ENCODE measurements at places on chromosomes 1 and 21.
A peak's percentile ranks its signal among the peaks of the same experiment; 100 is the strongest.

DNA sequence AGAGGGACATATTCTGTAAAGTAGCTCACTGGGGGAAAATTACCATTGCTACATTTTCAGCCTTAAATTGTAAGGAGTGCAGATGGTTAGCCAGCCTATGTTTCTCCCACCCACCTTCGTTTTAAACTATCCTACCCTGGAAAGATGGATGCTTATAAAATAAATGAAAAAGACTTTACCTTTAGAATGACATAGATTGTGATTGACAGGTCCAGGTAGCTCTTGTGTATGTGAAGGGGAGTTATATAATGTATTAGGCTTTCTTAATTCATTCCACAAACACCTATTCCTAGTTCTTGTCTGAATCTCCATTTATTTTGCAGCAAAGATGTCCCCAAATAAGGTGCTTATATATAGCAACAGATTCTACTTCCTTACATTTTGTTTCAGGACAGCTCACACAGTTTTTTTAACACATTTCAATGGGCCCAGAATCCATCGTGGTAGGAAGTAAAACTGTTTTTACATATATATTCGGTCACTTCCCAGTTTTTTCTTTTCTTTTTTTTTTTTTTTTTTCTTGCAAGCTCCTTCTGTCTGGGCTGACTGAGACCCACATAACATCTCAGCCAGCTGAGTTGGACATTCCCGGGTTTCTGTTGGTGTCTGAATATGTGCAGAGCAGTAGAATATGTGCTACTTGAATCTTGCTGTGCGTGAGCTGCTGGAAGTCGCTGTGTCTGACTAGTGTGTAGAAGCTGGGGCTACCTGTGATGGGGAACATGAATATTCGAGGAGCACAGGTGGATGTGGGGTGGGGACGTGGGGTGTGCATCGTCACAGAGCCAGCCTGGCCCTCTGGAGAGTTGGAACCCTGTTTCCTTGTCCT lies 27.8 kb downstream of the UCK2 start:
- no peak for DNase-seq

GRCh38 chr1:176164014-176164678 lies 42.9 kb downstream of the COP1 start:
- no peak for DNase-seq

- no peak for DNase-seq
These were observed 578.4 kb upstream of the NCAM2 start for GRCh38 chr21:20419772-20420171.

- no peak for DNase-seq
These were observed 1.1 kb upstream of the MAP7D1 start for GRCh38 chr1:36154765-36155407.

DNA sequence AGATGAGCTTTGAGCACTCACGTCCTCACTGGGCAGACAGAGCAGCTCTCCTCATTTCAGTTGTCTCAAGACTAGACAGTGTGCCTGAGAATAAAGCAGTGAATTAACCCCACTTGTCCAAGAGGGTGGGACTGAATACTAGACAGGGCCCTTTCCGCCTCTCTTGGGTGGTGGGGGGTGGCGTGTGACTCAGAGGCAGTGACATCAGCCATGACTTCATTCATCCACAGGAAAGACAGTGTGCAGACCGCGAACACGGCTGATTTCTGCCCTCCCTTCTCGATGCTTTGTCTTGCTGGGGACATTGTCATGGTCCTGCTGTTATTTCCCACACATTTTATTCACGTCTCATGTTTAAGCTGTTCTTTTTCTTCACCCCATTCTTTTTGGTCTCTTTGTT lies 64.9 kb downstream of the FGGY start:
- DNase-seq = no peak

GRCh38 chr1:172657586-172657985 lies 1.3 kb upstream of the FASLG start:
- DNase-seq = no peak

- no peak for DNase-seq
These were observed 11.3 kb downstream of the LDLRAD2 start for GRCh38 chr1:21823206-21823979.

- DNase-seq = no peak
These were observed 32.2 kb upstream of the FCRL3 start for GRCh38 chr1:157732755-157733154.

- DNase-seq = no peak
These were observed 91.8 kb downstream of the ADCY10 start for GRCh38 chr1:167821969-167822685.

GRCh38 chr1:178796013-178796412 lies 71.0 kb downstream of the RALGPS2 start:
- no peak for DNase-seq

DNA sequence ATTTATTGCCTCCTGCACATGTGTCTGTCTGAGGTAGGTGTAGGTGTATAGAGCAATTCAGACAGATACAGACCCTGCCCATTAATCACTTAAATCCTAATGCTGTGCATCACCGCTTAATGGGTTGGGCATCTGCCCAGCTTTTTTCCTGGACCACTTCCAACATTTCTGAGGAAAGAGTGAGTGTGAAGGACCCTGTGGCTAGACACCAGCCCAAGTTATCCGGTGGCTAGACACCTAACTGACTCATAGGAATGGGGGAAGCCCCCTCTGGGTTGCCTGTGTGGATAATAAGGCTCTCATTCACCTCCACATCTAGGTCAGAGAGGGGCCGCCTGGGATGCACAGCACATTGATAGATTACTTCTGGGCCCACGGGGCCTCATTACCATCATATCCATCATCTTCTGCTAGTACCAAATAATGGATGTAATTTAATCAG lies 121.1 kb upstream of the RAVER2 start:
- peak; percentile 55 for DNase-seq

DNA sequence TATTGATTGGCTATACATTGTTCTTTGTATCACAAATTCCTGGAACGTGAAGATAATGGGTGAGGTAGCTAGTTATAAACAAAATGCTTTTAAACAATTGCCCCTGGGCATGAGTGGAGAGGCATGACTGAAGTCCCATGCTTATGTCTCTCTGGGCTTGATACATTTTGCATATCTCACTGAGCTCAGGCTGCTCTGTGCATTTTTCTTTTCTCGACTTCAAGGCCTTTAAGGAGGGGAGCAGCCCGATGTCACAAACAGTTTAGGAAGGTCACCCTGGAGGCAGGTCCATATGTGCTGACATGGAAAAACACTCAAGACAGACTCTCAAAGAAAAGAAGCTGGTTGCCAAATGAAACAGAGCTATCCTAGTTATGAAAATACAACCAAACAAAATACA lies 80.1 kb upstream of the PUM1 start:
- DNase-seq = no peak

DNA sequence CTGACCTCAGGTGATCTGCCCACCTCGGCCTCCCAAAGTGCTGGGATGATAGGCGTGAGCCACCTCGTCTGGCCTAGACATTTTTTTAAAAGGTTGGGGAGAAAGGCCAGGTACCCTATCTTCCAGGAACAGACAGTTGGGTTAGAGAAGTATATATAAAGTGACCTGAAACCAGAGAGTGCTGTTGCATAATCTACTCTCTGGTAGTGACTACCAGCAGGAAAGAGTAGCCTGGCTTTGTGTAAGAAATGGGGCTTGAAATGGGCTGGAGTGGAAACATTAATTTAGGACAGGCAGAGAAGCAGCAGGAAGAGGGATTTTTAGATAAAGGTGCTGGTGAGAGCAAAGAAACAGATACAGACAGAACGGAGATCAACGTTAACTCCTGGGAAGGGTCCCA lies 125.8 kb upstream of the HOOK1 start:
- DNase-seq = no peak

DNA sequence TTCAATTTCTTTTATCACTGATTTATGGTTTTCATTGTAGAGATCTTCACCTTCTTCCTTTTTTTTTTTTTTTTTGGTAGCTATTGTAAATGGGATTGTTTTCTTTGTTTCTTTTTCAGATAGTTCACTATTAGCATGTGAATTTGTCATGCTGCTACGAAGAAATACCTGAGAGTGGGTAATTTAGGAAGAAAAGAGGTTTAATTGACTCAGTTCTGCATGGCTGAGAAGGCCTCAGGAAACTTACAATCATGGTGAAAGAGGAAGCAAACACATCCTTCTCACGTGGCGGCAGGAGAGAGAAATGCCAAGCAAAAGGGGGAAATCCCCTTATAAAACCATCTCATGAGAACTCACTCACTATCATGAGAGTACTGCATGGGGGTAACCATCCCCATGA lies 66.4 kb downstream of the DAB1 start:
- DNase-seq = no peak

DNA sequence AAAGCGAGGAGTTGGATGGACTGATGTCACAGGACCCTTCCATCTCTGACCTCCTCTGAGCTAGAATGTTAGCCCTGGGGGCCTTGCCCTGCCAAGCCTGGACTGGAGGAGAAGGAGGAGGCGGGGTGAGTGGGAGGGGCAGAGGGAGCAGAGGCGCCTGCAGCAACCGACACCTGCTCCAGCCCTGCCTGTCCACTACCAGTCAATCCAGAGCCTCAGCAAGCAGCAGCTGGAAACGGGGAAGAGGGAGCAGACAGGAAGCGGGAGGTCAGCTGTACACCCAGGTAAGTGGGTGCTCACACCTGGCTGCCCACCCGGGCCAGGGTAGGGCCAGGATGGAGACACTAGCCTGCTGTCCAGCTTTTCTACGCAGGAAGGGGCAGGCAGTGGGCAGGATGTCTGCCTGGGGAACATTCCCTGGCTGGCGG lies at the start of gene IGFN1:
TSS of gene IGFN1 (plus strand) at position 201 of the 428 bp plus-strand sequence. CDS start 2,470 bp downstream, outside the sequence.
- DNase-seq = no peak

- peak; percentile 4 for DNase-seq
These were observed 25.6 kb downstream of the PDC start for GRCh38 chr1:186435336-186435735.

DNA sequence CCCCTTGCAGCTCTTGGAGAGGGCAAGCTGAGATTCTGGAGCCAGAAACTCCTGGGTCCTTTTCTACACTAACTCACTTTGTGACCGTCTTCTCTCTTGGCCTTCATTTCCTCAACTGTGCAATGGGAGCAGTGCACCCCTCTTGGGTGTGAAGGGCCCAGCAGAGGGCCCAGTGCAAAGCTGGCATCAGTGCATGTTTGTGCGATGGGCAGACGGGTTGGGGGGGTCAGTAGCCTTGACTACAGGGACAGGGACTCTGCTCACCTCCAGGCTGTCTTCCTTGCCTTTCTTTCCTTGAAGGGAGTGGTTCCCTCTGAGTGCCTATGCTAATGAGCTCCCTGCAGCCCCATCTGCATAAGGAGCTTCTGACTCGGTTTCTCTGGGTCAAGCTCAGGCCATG lies 51.0 kb downstream of the EDN2 start:
- no peak for DNase-seq

DNA sequence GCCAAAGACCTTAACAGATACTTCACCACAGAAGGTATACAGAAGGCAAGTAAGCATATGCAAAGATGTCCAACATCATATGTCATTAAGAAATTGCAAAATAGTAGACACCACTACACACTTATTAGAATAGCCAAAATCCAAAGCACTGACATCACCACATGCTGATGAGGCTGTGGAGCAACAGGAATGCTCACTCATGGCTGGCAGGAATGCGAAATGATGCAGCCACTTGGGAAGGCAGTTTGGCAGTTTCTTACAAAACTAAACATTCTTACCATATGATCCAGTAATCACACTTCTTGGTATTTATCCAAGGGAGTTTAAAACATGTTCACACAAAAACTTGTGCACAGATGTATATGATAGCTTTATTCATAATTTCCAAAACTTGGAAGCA lies 261.2 kb upstream of the AJAP1 start:
- DNase-seq = no peak

DNA sequence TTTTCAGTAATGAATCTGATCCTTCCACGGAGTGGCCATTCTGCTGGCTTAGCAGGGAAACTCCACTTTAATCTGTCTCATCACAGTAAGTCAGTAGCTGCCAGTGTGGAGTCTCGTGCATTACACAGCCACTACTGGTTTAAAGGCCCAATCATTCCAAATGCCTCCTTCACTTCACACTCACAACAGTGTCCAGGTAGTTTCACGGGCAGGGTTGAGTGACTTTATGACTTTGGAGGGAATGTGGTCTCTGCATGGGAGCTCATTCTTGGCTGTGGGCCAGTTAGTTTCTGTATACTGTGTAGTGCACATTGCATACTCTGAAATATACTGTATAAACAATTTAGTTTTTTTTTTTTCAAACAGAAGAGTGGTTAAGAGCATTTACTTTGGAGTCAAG lies 34.6 kb upstream of the C1orf87 start:
- no peak for DNase-seq

GRCh38 chr21:45051580-45052434 lies 22.6 kb upstream of the ADARB1 start:
- no peak for DNase-seq

- DNase-seq = no peak
These were observed 882 bp upstream of the FCAMR start for GRCh38 chr1:206971029-206971655.

GRCh38 chr1:75616436-75617433 lies 5.8 kb upstream of the SLC44A5 start:
- DNase-seq = no peak

- no peak for DNase-seq
These were observed 47.7 kb upstream of the USP24 start for GRCh38 chr1:55262822-55263221.

DNA sequence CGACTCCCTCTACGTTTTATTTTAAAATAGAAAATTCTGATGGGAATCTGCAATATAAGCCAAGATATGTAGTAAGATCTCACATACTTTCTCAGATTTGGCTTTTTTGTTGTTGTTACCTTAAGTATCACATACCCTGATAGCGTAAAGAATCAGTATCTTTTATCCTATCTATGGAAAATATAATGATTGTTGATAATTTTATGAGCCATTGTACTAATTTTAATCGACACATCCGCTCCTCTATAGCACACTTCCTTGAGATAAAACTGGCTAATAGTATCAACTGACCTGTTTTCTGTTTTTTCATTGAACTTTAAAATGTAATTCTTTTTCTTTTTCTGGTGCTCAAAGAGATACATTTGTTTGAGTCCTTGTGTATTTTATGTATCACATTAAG lies 118.7 kb downstream of the NFIA start:
- DNase-seq = no peak

DNA sequence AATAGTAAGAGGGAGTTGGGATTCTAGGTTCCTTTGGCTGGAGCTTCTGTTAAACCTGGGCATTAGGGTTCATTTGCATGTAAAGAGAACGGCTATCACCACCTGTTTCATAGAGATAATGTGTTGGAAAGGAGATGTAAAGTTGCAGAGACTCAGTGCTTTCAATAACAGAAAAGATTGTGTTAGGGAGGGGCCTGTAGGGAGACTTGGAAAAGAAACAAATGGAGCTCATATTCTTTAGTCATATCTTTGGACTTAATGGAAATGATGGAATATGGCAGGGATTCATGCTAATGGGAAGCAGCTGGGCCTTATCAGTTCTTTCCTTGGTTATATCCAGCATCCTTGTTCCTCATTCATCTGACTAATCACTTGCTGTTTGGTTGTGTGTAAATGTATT lies 144.9 kb downstream of the CD247 start:
- peak; percentile 18 for DNase-seq

GRCh38 chr1:39540504-39541031 lies 36.0 kb downstream of the PABPC4 start:
- DNase-seq = no peak

DNA sequence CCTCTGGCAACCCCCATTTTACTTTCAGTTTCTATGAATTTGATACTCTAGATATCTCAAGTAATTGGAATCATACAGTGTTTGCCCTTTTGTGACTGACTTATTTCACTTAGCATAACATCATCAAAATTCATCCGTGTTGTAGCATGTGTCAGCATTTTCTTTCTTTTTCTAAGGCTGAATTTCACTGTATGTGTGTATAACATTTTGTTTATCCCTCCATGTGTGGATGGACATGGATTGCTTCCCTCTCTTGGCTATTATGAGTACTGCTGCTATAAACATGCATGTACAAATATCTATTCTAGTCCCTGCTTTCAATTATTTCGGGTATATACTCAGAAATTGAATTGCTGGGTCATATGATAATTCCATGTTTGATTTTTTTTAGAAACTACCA lies 97.3 kb downstream of the MAP3K21 start:
- no peak for DNase-seq
